ENCODE measurements at places on chromosomes 6 and 20. TPM values are rescaled to one million over a fixed set of nuclear protein-coding genes. Genes with fewer than 3 reads are reported as not detected.

Gene SYNDIG1
- total RNA-seq: 0.67 TPM

DNA sequence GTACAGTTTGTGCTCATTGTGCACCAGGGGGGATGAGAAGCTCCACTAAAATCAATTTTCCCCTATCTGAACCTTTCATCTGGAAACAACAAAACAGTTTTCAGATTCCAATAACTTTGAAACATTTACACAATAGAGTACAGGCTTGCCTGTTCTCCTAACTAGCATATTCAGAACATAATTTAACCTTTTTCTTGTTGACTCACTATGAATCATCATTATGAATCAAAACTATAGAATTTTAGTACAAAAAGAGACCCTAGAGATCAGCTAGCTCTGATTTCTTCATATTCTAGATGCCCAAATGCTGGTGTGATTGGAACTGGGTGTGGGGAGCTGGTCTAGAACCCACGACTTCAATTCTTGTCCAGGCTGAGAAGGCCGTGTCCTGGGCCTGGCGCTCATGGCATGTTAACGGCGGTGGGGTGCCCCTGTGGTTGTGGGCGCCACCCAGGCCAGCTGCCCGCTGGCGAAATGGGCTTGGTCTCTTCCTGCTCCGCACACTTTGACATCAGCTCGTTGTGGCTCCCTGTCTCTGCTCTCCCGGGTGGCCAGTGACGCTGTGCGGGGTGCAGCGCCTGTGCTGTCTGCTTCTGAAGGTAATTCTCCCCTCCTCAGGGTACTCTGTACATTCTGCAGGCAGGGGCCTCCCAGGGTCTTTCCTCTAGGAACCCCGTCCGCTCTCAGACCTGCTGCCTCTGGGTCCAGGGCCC lies 29.9 kb upstream of the AGPAT4 start:
- peak; percentile 43 for DNase-seq

Gene LAMA2
- 0.20 TPM for total RNA-seq

Gene CST7
- 1.0 TPM for total RNA-seq

GRCh38 chr20:12210591-12210990 lies 292.9 kb downstream of the BTBD3 start:
- no peak for DNase-seq

Gene CTCFL
- total RNA-seq: not detected
